Body of pancreas (tissue), 4 donors: ENCODE measurements at places on chromosomes 1 and 21.

- H3K36me3 ChIP-seq = no peaks in the 10 kb centered on the region
- peak overlapping the region; percentile 25 for H3K27ac ChIP-seq
- peaks cover 4% of the 10 kb centered on the region for H3K27me3 ChIP-seq
- peaks cover 5% of the 10 kb centered on the region for H3K4me1 ChIP-seq
- no peak overlapping the region for H3K4me3 ChIP-seq
- peak; percentile 19 for DNase-seq
These were observed 547 bp downstream of the PDPN start for GRCh38 chr1:13583966-13584791.

- no peaks in the 10 kb centered on the region for H3K27me3 ChIP-seq
- H3K4me3 ChIP-seq = no peak overlapping the region
- H3K27ac ChIP-seq = peak overlapping the region; percentile 7
- H3K4me1 ChIP-seq = peaks cover 97% of the 10 kb centered on the region
These were observed 93.9 kb downstream of the SLC45A1 start for GRCh38 chr1:8411803-8412182.

GRCh38 chr1:233879841-233880240 is 24.6 kb upstream of the SLC35F3 start:
- no peak for DNase-seq
- H3K4me3 ChIP-seq = no peak overlapping the region
- no peak overlapping the region for H3K27ac ChIP-seq

DNA sequence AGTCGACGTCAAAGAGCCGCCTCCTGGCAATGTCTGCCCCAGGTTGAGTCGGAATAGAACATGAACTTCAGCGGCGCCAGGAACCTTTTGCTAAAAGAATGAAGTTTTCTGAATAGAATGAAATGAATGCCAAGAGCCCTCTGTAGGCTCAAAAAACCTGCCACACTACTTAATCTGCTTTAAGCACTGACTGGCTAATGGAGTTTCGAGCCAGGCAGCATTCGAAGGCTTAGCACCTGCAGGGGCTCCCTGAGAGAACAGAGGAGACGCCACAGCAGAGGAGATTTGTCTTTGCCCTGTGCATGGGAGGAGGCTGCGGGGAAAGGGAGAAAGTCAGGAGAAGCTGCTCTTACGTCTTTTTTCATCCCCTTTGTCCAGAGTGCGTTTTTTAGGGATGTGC is 641.7 kb downstream of the AJAP1 start:
- H3K36me3 ChIP-seq = no peaks in the 10 kb centered on the region
- no peak overlapping the region for H3K27ac ChIP-seq
- DNase-seq = no peak
- no peak overlapping the region for H3K4me3 ChIP-seq
- H3K27me3 ChIP-seq = no peaks in the 10 kb centered on the region

DNA sequence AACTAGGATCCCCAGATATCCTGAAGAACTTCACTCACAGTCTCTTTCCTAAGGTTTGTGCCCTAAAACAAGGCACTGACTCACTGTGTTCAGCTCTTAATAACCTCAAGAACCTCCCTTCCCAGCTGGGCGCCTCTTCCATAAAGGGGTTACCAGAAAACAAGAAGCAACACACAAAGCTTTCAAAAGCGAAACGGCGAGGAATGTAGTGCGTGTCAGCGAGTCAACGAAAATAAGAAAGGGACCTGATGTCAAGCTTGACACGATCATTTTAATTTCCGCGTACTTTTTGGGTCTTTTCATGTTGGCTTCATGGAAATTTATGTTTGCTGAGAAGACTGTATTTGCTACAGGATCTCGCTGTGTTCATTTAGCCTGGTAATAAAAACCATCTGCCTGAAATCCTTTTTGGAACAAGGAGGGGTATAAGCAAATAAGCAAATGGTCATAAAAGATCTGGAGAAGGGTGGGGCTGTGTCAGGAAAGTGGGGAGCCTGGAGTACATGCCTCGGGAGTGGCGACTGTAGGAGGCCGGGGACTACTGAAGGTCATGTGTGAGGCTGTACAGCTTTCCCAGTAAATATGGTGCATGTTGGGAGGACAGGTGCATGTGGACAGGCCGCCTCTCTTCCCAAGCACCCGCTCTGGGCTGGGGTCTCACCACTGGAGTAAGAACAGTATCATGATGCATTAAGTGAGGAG is 11.4 kb upstream of the CLDN14 start:
- no peak overlapping the region for H3K27ac ChIP-seq
- no peak overlapping the region for H3K4me3 ChIP-seq
- no peaks in the 10 kb centered on the region for H3K27me3 ChIP-seq
- DNase-seq = no peak
- H3K36me3 ChIP-seq = no peaks in the 10 kb centered on the region
- H3K4me1 ChIP-seq = no peaks in the 10 kb centered on the region

- peaks cover 97% of the 10 kb centered on the region for H3K4me1 ChIP-seq
- peak; percentile 62 for DNase-seq
- H3K36me3 ChIP-seq = no peaks in the 10 kb centered on the region
These were observed 94.4 kb downstream of the SLC45A1 start for GRCh38 chr1:8412183-8412831.

DNA sequence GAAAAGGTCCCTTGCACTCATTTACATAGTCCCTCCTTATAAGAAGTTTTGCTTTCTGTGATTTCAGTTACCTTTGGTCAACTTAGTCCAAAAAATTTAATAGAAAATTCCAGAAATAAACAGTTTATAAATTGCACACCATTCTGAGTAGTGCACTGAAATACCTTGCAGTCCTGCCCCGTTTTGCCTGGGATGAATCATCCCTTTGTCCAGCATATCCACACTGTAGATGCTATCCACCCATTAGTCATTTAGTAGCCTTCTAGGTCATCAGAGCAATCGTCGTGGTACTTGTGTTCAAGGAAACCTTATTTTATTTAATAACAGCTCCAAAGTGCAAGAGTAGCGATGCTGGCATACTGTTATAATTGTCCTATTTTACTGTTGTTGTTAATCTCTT is 38.0 kb downstream of the SPRTN start:
- no peak for DNase-seq
- peaks cover 23% of the 10 kb centered on the region for H3K4me1 ChIP-seq
- H3K27me3 ChIP-seq = no peaks in the 10 kb centered on the region
- H3K4me3 ChIP-seq = no peak overlapping the region
- no peaks in the 10 kb centered on the region for H3K36me3 ChIP-seq
- no peak overlapping the region for H3K27ac ChIP-seq

- no peaks in the 10 kb centered on the region for H3K36me3 ChIP-seq
- H3K4me1 ChIP-seq = peaks cover 8% of the 10 kb centered on the region
- no peaks in the 10 kb centered on the region for H3K27me3 ChIP-seq
- no peak overlapping the region for H3K27ac ChIP-seq
These were observed 38.9 kb upstream of the TARDBP start for GRCh38 chr1:10973552-10973951.

GRCh38 chr1:98557895-98558294 is 103.6 kb upstream of the SNX7 start:
- H3K4me1 ChIP-seq = no peaks in the 10 kb centered on the region
- no peak overlapping the region for H3K4me3 ChIP-seq
- DNase-seq = no peak
- no peaks in the 10 kb centered on the region for H3K27me3 ChIP-seq

- H3K4me1 ChIP-seq = peaks cover 23% of the 10 kb centered on the region
- H3K27me3 ChIP-seq = no peaks in the 10 kb centered on the region
- no peak overlapping the region for H3K4me3 ChIP-seq
These were observed 14.4 kb downstream of the FHAD1 start for GRCh38 chr1:15261155-15262002.

DNA sequence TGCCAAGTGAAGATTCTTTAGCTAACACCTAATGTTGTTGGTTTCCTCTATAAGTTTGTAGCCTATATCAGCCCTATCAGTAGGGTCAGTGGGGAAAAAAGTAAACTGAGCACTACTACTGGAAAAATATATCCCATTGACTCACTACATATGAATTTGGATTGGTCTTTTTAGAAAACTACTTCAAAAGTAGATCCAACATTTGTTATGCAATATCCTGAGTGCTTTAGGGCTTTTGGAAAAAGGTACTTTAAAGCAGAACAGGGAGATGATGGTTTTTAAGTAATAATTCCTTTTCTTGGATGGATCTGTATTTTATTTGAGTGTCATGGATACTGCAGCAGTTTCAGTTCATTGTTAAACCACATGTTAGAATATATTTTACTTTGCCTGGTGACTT is 7.1 kb downstream of the C1orf21 start:
- H3K27ac ChIP-seq = no peak overlapping the region
- H3K4me1 ChIP-seq = peaks cover 4% of the 10 kb centered on the region
- DNase-seq = no peak
- H3K36me3 ChIP-seq = no peaks in the 10 kb centered on the region

DNA sequence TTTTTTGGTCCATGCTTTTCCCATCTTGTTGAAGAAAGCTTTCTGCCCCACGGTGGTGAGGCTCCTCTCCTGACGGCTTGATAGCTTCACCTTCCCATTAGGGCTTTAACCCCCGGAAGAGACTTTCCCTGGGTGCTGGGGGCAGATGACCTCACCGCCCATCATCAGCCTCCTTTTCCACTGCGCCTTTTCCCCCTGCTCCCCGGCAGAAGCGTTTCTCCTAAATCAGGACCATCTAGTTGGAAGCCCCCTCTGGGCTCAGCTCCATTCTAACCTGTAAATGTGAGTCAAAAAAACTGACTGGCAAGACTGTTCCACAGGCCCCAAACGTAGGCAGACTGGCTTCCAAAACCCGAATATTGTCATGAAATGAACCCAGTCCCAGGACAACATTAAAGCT is 6.7 kb downstream of the POFUT2 start:
- no peak for DNase-seq
- no peaks in the 10 kb centered on the region for H3K27me3 ChIP-seq
- H3K4me3 ChIP-seq = no peak overlapping the region
- H3K27ac ChIP-seq = no peak overlapping the region

GRCh38 chr1:178183796-178184195 is 89.9 kb downstream of the RASAL2 start:
- H3K27me3 ChIP-seq = no peaks in the 10 kb centered on the region
- no peak for DNase-seq
- no peaks in the 10 kb centered on the region for H3K4me1 ChIP-seq
- H3K4me3 ChIP-seq = no peak overlapping the region
- no peaks in the 10 kb centered on the region for H3K36me3 ChIP-seq

- no peaks in the 10 kb centered on the region for H3K27me3 ChIP-seq
- H3K27ac ChIP-seq = no peak overlapping the region
- H3K4me3 ChIP-seq = no peak overlapping the region
- H3K36me3 ChIP-seq = no peaks in the 10 kb centered on the region
- H3K4me1 ChIP-seq = no peaks in the 10 kb centered on the region
These were observed 60.2 kb downstream of the DMRTB1 start for GRCh38 chr1:53519421-53519820.

- no peaks in the 10 kb centered on the region for H3K4me1 ChIP-seq
- DNase-seq = no peak
- no peak overlapping the region for H3K27ac ChIP-seq
- H3K4me3 ChIP-seq = no peak overlapping the region
- no peaks in the 10 kb centered on the region for H3K27me3 ChIP-seq
These were observed 70.8 kb downstream of the PLA2G4A start for GRCh38 chr1:186899577-186899976.

GRCh38 chr1:177517546-177517945 is 346.8 kb downstream of the BRINP2 start:
- no peak overlapping the region for H3K27ac ChIP-seq
- H3K36me3 ChIP-seq = no peaks in the 10 kb centered on the region
- no peak overlapping the region for H3K4me3 ChIP-seq
- no peaks in the 10 kb centered on the region for H3K27me3 ChIP-seq
- DNase-seq = no peak

DNA sequence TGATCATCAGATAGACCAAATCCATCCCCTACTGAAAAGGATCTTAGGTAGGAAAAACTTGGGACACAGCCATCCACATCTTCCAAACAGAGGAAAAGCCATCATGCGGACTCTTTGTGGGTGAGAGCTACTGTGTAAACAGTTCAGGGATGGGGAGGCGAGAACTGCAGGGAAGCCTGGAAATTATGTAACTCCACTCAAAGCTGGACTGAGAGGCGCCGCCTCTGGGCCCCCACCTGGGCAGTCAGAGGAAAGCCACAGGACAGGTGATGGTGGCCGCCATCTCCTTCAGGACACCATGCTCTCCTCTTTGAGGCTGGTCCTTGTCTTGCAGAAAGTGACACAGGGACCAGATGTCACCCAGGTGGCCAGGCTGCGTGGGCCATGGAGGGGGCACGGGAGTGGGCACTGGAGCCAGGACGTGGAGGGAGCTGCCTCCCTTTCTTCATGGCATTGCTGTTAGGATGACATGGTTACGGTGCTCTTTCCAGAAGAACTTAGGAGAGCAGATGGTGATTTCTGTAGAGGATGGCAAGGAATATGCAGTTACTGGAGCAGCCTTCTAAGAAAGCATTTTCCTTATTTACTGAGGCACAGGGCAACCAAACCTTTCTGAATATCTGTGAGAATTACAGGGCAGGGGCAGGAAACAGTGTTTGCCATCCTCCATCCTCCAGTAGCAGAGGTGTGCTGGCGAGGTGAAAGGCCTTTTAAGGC is 32.0 kb upstream of the TDRD10 start:
- no peak overlapping the region for H3K4me3 ChIP-seq
- no peak for DNase-seq
- peaks cover 7% of the 10 kb centered on the region for H3K4me1 ChIP-seq
- no peaks in the 10 kb centered on the region for H3K27me3 ChIP-seq
- H3K27ac ChIP-seq = no peak overlapping the region

DNA sequence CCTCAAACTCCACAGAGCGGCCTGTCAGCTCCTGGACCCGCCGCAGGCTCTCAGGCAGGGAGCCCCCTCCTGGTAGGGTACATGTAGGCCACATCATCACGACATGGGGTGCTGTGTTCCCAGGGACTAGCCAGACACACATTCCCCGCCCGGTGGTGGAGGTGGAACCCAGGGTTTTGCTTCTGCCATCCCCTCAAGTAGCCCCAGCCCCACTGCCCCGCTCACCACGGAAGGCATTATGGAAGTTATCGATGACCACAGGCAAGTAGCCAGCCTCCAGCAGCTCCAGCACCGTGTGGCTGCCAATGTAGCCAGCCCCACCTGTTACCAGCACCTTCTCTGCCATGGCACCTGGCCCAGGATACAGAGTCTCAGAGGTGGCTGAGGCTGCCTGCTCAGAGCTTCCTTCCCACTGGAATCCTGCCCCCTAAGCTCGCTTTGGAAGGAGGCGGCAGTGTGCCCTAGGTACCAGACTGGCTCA is 1.9 kb downstream of the GALE start:
- DNase-seq = peak; percentile 87
- H3K27me3 ChIP-seq = no peaks in the 10 kb centered on the region
- H3K36me3 ChIP-seq = no peaks in the 10 kb centered on the region
- no peak overlapping the region for H3K4me3 ChIP-seq
- H3K4me1 ChIP-seq = peaks cover 33% of the 10 kb centered on the region

- no peaks in the 10 kb centered on the region for H3K36me3 ChIP-seq
- H3K27ac ChIP-seq = no peak overlapping the region
- no peak overlapping the region for H3K4me3 ChIP-seq
- H3K4me1 ChIP-seq = peaks cover 27% of the 10 kb centered on the region
- H3K27me3 ChIP-seq = no peaks in the 10 kb centered on the region
- no peak for DNase-seq
These were observed 18.8 kb downstream of the TNFRSF25 start for GRCh38 chr1:6447016-6447817.
